ENCODE measurements at places on chromosomes 13 and 19.

GRCh38 chr19:35033067-35034004, 3.1 kb downstream of the SCN1B start:
- no peak for DNase-seq

DNA sequence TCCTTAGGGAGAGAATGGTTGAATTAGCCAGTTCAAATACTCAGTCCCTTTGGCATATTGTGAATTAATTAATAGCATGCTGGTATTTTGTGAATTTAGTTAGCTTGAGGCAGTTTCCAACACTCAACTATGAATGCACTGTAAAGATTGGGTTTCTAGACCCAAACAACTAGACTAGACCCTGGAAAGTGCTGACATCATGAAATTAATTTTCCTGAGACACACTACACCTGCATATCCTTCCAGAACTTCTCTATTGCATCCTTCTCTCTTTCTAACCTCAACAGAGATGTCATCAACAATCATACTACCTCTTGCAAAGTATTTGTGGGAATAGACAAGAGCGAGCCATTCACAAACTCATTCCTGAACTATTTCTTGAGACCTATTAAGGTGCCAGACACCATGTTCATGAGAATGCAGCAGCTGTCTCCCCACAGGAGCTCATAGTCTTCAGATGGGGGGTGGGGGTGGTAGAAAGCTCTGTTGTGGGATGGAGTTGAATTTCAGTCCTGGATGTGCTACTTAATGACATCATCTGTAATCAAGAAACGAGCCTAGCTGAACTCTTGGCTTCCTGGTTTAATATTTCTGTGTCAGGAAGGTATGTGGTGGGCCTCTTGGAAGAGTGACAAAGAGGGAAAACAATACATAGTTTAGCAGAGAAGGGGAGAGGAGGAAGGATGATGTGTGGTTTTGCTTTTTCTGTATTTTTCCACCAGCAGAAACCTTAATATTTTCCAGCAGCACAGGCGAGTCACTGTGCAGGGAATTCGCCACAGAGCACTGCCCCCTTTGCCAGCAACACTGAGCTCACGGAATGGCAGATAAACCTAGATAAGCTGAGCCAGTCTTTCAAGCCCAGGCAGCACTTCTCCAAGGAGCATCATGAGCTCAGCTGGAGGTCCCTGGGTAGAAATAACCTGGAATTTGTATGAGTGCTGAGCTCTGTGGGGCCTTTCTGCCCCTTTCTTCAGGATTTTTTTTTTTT, 53.1 kb upstream of the CYSLTR2 start:
- no peak for DNase-seq

- no peak for DNase-seq
Observed at GRCh38 chr13:99363391-99363790, 56.2 kb upstream of the GPR183 start.

DNA sequence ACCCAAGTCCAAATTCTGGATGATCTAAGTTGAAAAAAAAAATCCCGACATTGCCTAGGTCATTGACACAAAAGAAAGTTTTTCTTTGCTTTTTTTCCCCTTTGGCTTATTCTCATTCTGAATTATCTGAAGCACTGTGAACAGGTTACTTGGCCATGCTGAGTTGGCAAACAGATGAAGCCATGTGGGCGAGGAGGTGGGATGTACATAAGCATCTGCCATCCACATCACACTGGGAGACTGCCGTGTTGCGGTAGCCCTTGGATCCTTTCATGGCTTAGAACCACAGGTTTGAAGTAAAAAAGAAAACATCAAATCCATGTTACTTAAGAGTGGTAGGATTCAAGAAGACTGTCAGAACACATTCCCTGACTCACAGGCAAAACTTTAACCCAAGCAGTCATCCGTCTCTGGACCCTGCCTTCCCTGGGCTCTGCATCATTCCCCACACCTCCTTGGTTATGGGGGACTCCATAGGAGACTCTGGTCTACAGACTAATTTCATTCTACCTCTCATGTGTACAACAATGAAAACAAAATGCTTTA, 242.5 kb upstream of the SERP2 start:
- no peak for DNase-seq

DNA sequence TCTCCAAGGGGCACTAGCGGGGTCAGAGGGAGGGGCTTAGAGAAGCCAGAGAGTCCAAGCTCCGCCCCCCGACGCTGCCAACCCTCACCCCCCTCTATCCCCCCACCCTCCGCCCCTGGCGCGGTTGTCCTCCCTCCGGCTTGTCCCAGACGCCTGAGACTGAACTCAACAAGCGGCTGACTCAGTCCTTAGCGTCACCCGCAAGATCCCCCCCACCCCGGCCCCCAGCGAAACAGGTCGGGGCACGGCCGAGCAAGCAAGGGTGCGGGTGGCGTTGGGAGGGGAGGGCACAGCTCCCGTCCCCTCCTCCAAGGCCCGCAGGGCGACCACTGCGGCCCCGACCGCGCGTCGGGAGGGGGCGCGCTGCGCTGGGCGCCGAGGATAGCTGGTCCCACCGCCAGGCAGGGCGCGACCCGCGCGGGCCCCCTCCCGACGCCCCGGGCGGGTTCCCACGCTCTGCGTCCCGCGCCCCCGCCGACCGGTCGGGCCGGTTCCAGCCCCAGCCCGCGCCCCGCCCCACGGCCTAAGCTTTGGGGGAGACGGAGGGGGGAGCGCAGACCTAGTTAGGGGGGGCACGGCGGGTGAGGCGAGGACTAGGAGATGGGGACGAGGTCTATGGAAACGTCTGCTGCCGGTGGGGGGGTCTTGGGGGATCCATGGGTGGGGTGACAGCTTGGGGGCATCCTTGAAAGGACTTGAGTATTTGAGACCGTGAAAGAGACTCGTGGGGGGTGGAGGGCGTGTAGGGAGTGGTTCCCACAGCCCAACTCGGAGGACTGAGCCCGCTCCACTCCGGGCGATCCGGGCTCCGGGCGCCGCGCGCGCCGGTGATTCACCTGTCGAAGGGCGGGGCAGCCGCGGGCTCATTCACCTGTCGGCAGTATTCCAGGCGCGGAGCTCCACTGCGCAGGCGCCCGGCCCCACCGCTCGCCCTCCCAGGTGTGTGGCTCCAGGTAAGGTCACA, 5.1 kb downstream of the NOTCH3 start:
- no peak for DNase-seq

DNA sequence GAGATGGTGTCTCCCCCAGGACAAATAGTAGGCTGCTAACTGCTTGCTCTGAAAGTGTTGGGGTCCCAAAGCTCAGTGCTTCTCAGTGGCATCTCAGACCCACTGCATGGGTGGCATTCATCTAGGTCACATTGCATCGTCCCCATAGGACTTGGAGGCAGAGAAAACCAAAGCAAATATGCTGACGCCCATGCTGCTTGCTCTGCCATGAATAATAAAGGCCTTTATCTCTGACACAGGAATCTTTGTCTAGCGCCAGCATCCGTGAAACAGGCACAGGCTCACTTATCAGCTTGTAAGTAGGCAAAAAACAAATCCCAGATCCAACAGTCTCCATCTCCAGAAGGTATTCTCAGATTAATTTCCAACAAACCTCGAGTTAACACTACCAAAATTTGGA, 18.9 kb upstream of the IPO5 start:
- no peak for DNase-seq

DNA sequence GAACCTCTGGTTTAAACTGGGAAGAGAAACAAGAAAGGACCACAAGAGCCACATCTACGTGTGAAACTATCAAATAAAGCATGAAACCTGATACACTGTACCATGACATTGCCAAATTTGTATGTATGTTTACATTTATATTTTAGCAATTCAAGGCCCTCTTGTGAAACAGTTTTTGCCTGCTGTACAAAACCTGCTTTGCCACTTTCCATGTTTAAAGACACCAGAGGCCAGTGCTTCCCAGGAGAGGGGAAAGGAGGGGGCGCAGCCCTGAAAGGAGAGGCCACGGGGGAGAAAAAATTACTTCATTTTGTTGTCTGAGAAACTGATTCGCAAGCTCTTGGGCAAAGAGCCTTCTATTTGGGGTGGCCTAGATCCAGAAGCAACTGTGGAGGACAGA, 124.8 kb downstream of the DCLK1 start:
- DNase-seq, result no peak

DNA sequence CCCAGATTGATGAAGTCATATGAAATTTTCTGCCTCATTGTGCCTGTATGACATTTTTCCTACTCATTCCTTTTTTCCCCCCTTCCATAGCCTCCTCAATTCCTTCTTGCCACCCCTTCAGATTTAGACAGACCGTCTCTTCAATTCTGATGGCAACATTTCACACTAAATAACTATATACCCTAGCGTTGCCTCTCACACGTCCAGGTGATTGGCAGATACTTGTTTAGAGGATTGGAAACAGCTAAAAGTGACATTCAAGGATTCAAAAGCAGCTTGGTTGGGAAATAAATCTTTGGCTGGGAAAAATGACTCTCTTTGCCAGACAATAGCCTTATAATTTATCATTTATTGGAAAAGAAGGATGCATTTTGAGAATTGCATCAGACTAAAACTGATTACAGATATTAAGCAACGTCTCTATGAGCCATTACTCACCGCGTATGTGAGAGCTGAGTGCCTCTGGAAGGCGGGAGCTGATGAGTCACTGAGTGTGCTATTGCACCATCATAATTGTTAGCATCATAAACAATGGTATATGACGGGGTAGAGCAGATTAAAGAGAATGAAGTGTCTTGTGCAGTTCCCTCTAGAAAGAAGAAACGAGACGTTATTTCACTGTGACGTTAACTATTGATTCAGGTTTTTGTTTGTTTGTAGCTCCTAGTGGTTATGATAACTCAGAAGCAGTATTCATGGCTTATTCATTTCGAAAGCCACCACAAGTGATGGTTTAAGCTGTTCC, 61.1 kb upstream of the FAM216B start:
- DNase-seq, result no peak

GRCh38 chr19:15532779-15533521, 24.6 kb downstream of the CYP4F22 start:
- no peak for DNase-seq

- peak; percentile 82 for DNase-seq
Observed at GRCh38 chr19:48319647-48320541, 5.5 kb upstream of the EMP3 start.

GRCh38 chr13:106626473-106626872, 58.5 kb upstream of the ARGLU1 start:
- DNase-seq, result no peak

- DNase-seq, result no peak
Observed at GRCh38 chr13:57286511-57287098, 119.6 kb downstream of the PRR20E start.

GRCh38 chr19:8578642-8579265, 1.5 kb upstream of the MYO1F start:
- peak; percentile 86 for DNase-seq

DNA sequence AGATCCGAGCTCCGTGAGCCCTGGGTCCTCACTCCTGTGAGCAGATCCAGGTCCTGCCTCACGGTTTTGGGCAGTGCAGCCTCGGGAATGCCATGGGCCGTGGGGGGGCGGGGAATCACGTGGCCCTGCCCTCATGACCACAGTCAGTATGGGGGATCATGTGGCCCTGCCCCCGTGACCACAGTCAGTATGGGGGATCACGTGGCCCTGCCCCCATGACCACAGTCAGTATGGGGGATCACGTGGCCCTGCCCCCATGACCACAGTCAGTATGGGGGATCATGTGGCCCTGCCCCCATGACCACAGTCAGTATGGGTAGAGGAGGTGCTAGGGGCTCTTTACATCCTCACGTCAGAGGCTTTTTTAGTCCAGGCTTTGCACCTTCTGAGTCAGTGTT, 64.3 kb upstream of the F7 start:
- no peak for DNase-seq

GRCh38 chr13:76944456-76944855, 3.9 kb upstream of the ACOD1 start:
- no peak for DNase-seq

DNA sequence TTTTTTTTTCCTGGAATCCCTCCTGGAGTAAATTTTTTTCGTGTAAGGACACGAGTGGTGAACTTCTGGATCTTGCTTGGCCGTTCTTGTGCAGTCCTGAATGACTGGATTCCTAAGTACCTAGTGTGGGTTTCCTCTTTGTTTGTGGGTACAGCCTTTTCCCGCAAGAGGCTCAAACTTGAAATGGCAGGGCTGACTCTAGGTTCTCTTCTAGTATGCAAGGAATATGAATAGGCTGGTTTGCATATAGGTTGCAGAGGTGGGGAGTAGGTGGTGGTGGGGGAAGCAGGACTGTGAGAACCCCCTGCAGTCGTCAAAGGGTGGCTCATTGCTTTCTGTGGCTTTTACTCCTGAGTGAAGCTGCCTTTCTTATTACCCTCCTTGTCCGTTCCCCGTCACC, 13.6 kb downstream of the UBAC2 start:
- no peak for DNase-seq

- DNase-seq, result no peak
Observed at GRCh38 chr19:47663911-47664771, 49.1 kb upstream of the EHD2 start.

DNA sequence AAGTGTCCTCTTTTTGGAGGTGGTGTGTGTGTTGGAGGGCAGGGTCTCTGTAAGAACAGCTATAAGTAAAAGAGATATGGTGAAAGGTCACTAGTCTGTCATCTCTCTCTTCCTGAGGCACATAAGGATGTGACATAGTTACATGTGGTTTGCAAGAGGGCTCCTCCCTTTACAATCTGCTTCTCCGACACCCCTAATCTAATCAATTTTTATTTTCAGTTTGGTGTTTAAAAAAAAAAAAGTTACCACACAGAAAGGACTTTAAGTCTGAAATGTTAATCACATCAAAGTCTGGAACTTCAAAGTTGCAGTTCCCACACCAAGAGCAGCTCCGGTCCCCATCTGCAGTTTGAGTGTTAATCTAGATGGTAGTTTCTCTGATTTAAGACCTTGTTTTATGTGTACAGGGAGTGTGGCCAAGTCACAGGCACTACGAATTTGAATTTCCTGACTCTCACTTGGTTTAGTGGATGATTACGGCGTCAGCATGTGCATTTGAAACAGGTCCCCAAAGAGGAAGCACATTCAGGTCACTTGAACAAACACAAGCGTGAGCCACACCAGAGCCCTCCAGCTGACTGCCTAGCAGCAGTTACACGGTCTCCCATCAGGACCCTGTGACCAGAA, 53.1 kb downstream of the FOXO1 start:
- DNase-seq, result peak; percentile 43

DNA sequence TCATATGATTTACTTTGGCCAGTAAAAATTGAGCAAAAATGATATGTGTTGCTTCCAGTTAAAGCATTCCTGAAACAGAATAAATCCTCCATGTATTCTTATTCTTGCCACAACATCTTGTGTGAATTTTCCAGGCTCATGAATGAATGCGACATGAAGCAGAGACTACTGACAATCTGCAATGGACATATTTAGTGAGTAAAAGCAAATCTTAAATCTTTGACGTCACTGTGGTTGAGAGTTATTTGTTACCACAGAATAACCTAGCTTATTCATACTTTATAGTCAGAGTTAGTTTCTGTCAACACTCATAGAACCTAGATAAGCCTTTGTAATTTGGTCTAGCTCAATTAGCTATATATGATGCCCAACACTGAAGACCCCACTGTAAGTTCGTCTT, 1443.1 kb downstream of the PCDH9 start:
- no peak for DNase-seq

GRCh38 chr19:10691178-10691881, 9.9 kb upstream of the QTRT1 start:
- DNase-seq, result no peak

All from T-helper 9 cell (primary cell).